Stimulated activated naive CD8-positive, alpha-beta T cell treated with anti-CD3 and anti-CD28 coated beads, Interleukin-15, Interleukin-2, amounts not matched to agents 100 U/mL and 50 U/mL, for 24 hours (primary cell): ENCODE measurements at places on chromosomes 11 and 22.

DNA sequence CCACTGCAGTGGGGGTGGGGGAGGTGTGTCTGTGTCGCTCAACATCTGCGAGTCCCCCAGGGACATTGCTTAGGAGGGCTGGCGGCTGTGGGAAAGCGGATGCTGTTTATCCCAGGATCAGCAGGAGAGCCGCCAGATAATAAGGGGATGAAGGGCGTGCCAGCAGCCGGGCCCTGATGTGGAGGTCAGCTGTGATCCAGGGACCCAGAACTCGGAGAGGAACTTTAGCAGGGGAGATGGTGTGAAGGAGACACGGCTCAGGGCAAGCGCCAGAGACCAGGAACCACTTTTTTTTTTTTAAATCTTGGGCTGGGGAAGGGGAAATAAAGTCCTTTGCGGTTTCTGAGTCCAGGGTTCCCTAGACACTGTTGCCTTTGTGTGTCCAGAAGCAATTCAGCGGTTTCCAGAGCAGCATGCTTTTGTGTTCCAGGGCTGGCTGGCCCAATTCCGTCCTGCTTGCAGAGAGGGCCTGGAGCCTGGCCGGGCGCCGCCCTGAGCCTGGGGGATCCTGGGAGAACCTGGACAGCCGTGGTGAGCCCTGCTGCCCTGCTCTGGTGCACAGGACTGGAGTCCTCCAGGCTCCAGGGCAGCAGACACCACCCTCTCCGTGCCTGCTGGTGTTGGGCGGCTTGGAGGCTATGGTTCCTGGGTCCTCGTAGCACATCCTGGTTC lies at the start of gene GRAMD4:
GRAMD4 (plus strand) TSS at position 557 of the 672 bp plus-strand sequence. CDS start 6,414 bp downstream, outside the sequence.
- no peak for DNase-seq

DNA sequence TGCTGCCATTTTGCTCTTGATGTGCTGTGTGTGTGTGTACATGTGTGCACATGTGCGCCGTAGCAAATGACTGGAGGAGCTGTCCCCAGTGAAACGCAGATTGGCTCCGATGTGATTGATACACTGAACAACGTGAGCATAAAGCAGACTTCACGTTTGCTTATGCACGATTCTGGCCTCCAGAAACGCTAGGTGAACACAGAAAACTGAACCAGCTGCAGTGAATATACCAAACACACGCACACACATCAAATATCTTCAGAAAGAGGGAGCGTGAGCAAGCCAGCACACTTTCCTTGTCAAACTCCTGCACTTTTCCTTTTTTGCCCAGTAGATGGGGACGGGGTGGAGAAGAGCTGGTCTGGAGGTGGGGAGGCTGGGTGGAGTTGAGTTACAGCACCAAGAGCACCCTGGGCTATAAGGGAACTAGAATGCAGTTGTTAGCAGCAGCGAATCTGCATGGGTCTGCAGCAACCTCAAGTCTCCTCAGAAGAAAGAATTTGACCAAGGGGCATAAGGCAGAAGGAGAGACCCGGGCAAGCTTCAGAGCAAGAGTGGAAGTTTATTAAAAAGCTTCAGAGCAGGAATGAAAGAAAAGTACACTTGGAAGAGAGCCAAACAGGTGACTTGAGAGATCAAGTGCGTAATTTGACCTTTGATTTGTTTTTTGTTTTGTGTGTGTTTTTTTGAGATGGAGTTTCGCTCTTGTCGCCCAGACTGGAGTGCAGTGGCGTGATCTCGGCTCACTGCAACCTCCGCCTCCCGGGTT lies 77.8 kb upstream of the CADM1 start:
- DNase-seq: no peak

- DNase-seq: no peak
Observed at GRCh38 chr11:117071344-117071787, 26.9 kb downstream of the SIK3 start.

DNA sequence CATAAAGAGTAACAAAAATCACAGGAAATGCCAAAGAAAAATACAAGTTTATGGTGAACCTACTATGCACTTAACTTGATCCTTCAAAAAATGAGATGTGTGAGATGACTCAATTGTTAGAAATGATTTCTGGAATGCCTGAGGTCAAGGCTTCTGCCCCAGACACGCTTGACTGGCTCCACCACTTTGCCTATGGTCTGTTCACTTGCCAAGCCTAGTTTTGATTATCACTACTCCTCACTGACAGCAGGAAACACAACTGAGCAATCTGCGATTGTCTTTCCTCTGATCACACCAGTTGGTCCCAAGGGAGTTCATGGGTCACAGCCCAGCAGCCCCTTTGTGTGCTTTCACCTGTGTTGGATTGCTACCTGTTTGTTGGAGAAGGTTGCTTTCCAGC lies 20.6 kb upstream of the PRDM10 start:
- DNase-seq: no peak

- no peak for DNase-seq
Observed at GRCh38 chr22:37070334-37070733, 18.8 kb downstream of the KCTD17 start.

- DNase-seq: no peak
Observed at GRCh38 chr11:28228196-28228895, 120.2 kb downstream of the METTL15 start.

GRCh38 chr11:3146612-3147256 lies 18.4 kb downstream of the OSBPL5 start:
- DNase-seq: no peak
